ENCODE measurements at places on chromosomes 7 and 10.

DNA sequence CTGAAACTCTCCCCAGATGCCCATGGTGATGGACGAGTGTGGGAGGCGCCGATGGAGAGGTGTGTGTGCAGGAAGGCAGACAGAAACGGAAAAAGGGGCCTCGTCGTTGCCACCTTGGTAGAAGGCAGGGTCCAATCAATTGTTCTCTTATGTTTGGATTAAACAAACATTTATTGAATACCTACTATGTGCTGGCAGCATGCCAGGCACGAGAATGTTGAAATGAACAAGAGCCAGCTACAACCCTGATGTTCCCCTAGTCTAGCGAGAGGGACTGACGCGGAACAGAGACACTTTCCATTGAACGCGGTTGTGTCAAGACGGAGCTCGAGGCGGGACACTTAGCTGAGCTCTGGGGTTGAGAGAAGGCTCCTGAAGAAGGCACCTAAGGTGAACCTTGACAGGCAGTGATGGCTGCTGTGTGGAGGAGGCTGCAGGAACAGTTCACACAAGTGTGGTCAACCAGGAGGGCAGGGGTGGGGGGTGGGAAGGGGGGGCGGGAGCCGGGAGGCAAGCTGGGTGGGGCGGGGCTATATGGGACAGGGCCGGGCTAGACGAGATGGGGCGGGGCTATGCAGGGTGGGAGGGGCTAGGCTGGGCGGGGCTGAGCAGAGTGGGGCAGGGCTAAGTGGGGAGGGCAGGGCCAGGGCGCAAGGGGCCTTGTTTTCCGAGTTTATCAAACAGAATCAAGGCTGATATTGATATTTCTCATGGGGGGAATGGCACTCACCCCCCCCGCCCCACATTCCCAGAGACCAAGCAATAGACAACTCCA is 181.0 kb downstream of the GATA3 start:
- no peak for DNase-seq

GRCh38 chr10:42973411-42973810 is 103.5 kb upstream of the RET start:
- no peak for DNase-seq

- no peak for DNase-seq
These were observed 614 bp upstream of the IFIT2 start for GRCh38 chr10:89301232-89301631.

- DNase-seq, result no peak
These were observed 83.8 kb downstream of the EBLN1 start for GRCh38 chr10:22133749-22134624.

DNA sequence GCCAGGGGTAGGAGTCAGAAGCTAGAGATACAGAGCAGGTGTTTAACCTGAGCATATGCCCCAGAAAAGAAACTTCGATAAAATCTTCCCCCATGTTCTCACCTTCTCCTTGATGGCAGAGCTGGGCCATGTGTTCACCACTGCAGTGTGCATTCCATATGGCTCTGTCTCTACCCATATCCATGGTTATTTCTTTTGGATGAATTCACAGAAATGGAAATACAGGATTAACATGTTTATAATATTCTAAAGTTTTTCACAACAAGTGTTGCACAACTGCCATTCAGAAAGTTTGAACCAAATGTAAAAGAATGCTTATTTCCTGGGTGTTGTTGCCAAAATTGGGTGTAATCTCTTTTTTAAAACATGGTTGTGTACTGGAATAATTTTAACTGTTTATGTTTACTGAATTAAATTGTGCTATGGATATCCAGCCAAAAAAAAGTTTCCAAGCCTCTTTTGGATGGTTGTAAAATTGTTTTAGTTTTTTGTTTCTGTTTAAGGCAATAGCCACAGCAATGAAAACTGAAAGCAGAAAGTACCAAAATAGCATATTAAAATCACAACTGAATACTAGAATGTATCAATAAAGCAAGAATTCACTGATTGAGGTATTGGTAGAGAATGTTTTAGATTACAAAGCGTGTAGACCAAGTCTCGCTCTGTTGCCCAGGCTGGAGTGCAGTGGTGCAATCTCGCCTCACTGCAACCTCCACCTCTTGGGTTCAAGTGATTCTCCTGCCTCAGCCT is 19.9 kb upstream of the CCNY start:
- DNase-seq, result no peak

GRCh38 chr7:65966146-65966545 is 15.9 kb downstream of the GUSB start:
- DNase-seq, result peak; percentile 6

DNA sequence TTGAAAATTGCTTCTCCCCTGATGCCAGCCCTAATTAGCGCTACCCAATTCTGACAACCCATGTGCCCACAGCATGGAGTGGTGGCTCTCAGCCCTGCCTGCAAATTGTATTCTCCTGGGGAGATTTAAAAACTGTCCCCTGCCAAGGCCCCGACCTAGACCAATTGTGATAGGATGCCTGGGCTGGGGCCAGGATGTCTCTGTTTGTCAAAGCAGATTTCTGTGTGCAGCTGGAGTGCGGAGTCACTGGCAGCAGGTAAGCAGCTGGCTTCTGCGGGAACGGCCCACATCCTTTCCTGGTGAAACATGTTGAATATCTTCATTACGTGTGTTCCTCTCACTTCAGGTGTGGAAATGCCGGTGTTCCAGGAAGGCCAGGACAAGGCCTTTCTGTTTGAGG is 238.6 kb downstream of the WDR37 start:
- DNase-seq, result no peak

GRCh38 chr7:36054637-36055036 is 98.4 kb upstream of the EEPD1 start:
- no peak for DNase-seq

GRCh38 chr10:86446440-86446839 is 75.2 kb downstream of the WAPL start:
- no peak for DNase-seq

DNA sequence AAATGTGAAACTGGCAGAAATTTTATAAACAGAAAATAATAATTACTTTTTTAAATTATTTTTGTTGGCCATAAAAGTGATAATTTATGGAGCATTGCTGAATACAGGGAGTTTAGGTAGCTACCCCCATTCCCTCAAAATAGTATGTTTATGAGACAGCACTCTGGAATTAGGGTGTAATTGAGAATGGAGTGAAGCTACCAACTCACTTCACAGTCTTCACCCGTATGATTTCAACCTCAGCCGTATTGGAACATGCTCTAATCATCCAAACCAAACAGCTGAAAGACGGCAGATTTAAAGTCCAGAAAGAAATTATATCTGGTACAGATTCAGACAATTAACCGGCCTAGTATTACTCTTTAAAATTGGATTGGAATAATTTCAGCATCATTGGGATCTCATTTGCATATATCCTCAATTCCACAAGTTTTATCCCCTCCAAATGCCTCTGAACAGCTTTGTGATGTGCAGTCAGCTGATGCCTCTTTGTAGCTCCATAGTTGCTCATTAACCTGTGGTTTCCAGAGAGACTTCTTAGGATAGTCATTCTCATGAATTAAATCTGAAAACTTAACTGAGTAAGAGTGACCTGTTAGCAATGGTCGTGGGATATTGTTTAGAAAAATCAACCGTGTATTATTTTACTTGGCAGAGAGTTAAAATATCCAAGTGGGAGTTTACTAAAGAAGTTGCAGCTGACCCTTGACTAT is 59.1 kb upstream of the GJD4 start:
- no peak for DNase-seq

GRCh38 chr10:117339578-117339977 is 35.7 kb downstream of the PDZD8 start:
- DNase-seq, result no peak

GRCh38 chr10:21919906-21920305 is 83.6 kb downstream of the DNAJC1 start:
- no peak for DNase-seq

- DNase-seq, result peak; percentile 85
These were observed 8.4 kb upstream of the RBM28 start for GRCh38 chr7:128352153-128352537.

- no peak for DNase-seq
These were observed 63.8 kb downstream of the KLHDC10 start for GRCh38 chr7:130134106-130134636.

- DNase-seq, result no peak
These were observed 170.7 kb downstream of the HERPUD2 start for GRCh38 chr7:35524112-35524804.

DNA sequence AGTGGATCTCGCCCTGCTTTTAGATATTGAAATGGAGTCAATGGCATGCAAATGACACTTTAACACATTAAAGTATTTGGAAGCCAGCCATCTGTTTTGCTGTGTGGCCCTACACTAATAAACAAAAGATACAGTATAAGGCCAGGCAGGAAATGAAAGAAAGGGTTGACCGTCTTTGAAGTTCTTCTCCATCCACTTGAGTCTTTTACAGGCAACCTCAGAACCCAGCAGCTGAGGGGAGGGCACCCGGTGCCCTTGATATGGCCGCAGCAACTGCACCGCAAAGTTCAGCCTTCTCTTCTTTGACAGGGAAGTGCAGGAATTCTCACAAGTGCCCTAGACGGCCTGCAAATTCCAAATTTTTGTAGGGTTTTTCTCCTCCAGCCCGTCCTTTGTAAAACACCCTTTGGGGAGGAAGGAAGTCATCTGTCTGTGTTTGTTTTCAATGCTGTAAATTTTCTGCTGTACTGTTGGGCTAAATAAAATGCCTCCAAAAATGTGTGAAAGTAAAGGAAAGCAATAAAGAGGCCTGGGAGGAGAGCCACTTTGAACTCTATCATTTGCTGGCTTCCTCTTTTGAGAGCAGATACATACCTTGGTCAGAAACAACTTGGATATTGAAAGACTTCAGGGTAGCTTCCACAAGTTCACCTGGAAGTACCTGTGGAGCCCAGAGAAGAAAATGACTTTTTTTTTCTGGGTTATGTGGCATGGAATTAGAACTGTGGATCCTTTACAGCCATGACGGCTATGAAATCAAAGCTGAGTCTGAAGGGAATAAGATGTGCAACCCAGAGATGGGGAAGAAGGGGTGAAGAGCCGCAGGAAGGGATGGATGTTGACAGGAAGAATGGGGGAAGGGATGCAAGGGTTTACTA is 3.6 kb downstream of the HOXA1 start:
- DNase-seq, result no peak

DNA sequence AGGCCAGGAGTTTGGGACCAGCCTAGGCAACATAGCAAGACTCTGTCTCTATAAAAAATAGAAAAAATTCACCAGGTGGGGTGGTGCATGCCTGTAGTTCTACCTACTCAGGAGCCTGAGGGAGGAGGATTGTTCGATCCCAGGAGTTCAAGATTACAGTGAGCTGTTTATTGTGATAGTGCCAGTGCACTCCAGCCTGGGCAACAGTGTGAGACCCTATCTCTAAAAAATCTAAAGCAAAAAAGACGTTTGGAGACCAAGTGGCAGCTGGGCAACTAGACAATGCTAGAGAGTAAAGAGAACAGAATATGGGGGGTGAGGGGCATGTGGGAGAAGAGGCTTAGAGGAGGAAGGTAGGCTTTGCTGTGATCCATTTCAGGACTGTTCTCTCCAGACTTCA is 1.4 kb downstream of the PDSS1 start:
- DNase-seq, result no peak
